ENCODE measurements at places on chromosomes 13 and 19.

DNA sequence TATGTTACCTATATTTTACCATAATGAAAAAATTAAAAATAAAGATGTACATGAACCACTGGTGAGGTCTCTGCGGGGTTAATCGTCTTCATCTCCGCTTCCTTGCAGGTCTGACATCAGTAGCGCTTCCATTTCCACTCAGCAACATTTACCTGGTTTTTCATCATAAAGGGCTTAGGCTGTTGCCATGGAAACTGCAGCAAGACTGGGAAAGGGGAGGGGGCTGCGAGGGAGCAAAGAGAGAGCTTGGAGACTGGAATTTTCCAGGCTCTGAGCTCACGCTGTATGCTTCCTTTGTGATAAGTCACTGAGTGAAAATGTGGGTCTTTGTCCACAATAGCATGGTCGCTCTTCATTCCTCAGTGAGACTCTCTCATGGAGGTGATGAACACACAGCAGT lies 136.6 kb upstream of the USP29 start:
- DNase-seq = no peak

GRCh38 chr13:32956595-32956933 lies 59.7 kb upstream of the KL start:
- DNase-seq = no peak

GRCh38 chr13:24176351-24177101 lies 16.0 kb downstream of the SPATA13 start:
- no peak for DNase-seq

DNA sequence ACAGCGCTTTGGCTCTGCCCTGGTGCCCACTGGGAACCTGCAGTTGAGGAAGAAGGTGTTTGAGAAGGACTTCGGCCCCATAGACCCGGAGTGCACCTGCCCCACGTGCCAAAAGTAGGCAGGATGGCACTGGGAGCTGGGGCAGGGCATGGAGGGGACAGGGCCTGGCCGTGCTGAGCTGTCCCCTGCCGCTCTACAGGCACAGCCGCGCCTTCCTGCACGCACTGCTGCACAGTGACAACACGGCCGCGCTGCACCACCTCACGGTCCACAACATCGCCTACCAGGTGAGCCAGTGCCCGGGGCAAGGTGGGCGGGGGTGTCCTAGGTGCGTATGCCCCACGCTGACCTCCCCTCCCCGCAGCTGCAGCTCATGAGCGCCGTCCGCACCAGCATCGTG lies 5.1 kb upstream of the DNM2 start:
- DNase-seq = no peak

DNA sequence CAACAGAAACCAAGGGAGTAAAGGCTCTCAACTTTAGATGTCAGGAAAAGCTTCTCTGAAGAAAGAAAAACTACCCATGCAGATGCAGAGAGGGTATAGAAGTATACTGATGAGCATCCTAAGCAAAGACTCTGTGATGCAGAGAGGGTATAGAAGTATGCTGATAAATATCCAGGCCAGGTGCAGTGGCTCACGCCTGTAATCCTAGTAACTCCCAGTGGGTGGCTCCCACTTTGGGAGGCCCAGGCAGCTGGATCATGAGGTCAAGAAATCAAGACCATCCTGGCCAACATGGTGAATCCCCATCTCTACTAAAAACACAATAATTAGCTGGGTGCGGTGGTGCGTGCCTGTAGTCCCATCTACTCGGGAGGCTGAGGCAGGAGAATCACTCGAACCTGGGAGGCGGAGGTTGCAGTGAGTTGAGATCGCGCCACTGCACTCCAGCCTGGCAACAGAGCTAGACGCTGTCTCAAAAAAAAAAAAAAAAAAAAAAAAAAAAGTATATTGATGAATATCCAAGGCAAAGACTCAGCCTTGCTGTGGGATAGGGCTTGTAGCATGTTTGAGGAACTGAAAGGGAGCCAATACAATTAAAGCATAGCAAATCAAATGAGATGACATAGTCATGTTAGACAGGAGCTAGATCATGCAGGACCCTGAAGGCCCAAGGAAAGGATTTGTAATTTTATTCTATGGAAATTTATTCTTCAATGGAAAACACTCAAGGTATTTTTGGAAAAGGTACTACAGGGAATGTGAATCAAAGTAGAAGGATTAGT lies 14.9 kb downstream of the UBL3 start:
- no peak for DNase-seq

- no peak for DNase-seq
These were observed 110.4 kb upstream of the TSC22D1 start for GRCh38 chr13:44686531-44686934.

All from cortex of kidney (tissue), 1 donor.